GM23248 (cell line): ENCODE measurements at places on chromosomes 16 and 17.

DNA sequence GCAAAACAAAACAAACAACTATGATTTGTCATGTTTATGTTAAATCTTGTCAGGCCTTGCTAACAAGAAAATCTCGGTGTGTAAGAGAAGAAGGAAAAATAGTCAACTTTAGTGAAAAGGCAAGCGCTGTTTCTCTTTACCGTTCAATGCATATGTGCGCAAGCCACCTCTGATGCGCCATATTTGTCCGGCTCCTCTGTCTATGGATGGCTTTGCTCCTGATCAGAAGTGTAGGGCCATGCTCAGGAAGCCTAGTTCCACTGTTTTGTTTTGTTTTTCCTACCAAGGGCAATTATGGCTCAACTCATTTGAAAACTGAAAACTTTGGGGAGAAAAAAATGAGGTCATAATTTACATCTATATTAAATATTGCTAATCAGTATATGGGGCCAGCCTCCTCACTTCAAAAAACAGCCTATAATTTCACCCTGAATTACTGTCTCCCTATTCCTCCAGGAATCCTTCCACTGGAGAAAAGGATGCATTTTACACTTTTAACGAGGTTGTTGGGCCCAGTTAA is 4.5 kb downstream of the MAF start:
- H3K27me3 ChIP-seq: peaks cover 72% of the 10 kb centered on the region
- DNase-seq: no peak
- H3K4me1 ChIP-seq: no peaks in the 10 kb centered on the region
- no peaks in the 10 kb centered on the region for H3K36me3 ChIP-seq

DNA sequence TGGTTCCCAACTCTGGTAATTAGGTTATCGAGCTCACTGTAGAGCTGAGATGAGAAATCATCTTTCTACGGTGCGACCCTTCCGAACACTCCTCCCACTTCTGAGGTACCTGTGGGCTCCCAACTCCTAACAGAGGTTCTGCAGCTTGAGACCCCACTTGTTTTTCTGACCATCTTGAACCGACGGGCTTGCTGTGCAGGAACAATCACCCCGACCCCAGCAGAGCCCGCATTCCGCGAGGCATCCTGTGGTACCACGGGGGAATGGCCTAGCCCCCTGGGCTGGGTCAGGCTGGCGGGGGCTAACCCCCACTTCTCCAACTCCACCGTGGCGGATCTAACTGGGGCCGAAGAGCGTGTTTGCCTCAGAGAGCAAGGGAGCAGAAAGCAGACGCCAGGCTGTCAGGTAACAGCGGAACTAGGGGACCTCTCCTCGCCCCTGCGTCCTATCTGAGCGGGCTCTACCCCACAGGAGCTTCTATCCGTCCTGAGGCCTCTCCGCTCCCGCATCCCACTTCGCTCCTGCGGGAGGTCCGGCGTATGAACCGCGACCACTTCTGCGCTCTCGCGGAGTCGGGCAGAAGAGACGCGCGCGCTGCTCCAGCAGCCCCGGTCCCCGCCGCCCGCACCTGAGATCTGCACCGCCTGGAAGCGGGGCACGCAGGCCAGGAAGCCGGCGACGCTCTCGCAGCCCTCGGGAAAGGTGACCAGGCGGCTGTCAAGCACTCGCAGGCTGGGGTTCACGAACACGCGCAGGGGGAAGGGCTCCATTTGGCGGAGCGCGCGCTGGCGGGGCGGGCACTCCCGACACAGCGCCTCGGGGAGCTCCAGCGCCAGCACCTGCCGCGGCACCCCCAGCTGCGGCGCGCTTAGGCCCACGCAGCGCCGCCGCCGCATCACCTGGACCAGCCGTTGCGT is 761 bp downstream of the PDF start:
- H3K36me3 ChIP-seq: peaks cover 24% of the 10 kb centered on the region
- DNase-seq: peak; percentile 53
- no peaks in the 10 kb centered on the region for H3K27me3 ChIP-seq
- H3K4me3 ChIP-seq: peak overlapping the region; percentile 77

DNA sequence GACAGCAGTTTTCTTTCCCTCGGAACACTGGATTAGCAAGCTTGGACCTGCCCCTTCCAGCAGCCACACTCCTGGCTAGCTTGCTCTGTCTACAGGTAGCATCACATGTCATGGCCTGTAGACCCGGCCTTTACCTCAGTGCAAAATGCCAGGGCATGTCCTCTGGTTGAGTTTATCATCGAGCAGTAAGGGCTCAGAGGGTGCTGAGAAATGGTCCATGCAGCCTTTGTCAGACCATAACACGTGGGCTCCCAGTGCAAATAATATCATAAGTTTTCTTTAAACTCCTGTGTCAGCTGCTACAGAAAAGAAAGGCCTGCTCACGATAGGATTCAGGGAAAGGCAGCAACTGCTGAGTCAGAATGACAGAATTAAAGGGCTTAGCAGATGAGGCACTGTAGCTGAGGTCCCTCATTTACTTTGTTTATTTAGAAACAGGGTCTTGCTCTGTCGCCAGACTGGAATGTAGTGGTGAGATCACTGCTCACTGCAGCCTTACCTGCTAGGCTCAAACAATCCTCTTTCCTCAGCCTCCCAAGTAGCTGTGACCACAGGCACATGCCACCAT is 8.0 kb upstream of the GNA13 start:
- no peaks in the 10 kb centered on the region for H3K27me3 ChIP-seq
- no peak overlapping the region for H3K4me3 ChIP-seq
- no peak overlapping the region for H3K27ac ChIP-seq
- H3K36me3 ChIP-seq: no peaks in the 10 kb centered on the region
- peaks cover 20% of the 10 kb centered on the region for H3K4me1 ChIP-seq

- 0 out of 2 replicates have a peak overlapping the region, but pooled peaks have one; percentile 2 for H3K27ac ChIP-seq
- DNase-seq: no peak
- H3K4me3 ChIP-seq: no peak overlapping the region
- H3K36me3 ChIP-seq: peaks cover 33% of the 10 kb centered on the region
- peaks cover 36% of the 10 kb centered on the region for H3K4me1 ChIP-seq
- H3K27me3 ChIP-seq: no peaks in the 10 kb centered on the region
Observed at GRCh38 chr16:22358000-22358399, 16.4 kb downstream of the CDR2 start.
